ENCODE measurements at places on chromosomes 4 and X.

- no peak for DNase-seq
Measured at GRCh38 chr4:127846061-127846460, 34.6 kb upstream of the PLK4 start.

DNA sequence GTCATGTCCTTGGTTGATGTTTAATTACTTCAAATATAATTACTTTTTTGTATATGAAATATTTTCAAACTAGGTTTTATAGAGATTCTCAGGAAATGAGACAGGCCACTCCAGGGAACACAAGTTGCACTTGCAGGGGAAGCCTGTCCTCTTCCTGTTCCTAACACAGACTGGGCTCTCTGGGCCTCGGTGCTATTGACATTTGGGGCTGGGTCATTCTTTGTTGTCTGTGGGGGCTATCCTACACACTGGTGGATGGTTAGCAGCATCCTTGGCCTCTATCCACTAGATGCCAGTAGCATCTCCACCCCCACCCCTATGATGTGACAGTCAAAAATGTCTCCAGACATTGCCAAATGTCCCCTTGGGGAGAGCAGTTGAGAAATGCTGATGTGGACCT lies 49.3 kb upstream of the MAP3K15 start:
- no peak for DNase-seq

GRCh38 chr4:73964862-73965611 lies 16.8 kb downstream of the PF4 start:
- DNase-seq, result no peak

- no peak for DNase-seq
Measured at GRCh38 chr4:5609306-5610007, 98.9 kb downstream of the EVC2 start.

DNA sequence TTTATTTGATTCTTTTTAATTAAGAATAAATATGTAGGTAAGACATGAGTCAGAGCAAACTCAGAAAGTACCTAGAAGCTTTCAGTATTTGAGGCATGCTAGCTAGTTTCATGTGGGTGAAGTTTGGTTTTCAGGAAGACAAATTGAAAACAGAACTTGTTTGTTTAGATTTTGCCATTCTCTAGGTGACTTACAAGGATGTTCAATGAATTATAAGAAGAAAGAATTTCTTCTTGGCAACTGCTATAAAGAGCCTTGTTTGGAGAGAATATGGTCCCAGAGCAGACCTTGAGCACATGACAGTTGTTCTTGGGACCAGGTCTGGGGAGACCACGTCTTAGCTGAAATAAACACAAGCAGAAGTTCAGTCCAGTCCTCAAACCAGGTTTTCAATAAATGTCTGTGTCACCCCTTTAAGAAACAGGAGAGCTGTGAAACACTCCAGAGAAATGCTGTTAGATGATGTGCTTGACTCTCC lies 38.0 kb upstream of the IL21 start:
- no peak for DNase-seq

DNA sequence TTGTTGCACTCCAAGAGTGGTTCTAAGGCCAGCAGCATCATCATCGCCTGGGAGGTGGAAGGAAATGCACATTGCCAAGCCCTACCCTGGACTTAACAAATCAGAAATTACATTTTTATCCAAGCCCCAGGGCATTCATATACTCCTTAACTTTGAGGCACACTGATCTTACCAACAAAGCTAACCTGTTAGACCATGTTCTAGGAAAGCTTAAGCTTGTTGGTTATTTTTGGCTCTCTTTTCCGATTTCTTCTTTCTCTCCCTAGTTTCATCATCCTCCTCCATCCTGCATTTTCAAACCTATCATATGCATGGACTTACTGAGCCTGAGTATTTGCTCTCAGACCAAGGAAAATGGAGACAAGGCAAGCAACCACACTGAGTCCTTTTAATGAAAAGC lies 133.4 kb downstream of the OPHN1 start:
- peak; percentile 41 for DNase-seq

DNA sequence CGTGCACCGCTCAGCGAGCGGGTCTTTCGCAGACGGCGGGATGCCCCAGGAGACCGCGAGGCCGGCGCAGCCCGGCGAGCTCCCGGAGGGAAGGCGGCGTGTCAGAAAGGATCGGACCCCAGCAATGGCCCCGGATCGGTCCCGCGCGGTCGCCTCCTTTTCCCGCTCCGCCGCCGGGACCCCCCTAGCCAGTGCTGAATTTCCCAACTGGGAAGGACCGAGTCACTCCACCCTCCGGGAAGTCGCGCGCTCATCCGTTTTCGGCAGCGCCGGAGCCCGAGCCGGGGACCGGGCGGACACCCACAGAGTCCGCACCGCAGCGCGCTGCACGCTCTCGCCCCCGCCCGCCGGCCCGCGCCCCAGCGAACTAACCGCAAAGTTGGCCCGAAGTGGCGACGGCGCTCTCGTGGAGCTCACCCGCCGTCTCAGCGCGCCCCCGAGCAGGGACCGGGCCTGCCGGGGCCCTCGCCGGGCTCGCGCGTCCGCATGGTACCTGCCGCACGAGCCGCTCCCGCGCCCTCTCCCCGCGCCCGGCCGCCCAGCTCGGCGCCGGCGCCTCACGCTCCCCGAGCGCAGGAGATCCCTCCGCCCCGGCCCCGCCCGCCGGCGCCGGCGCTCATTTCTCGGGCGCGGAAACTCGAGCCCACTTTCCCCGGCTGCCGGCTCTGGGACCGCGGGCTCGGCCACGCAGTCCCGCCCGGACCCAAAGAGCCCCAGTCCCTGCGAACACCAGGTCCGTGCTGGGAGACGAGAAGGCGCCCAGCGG lies at the start of gene FAT1:
Gene FAT1 (minus strand): TSS at position 565 of the 766 bp plus-strand sequence. CDS start 14,029 bp downstream, outside the sequence.
- DNase-seq, result peak; percentile 78

GRCh38 chr4:125169192-125169591 lies 145.6 kb upstream of the FAT4 start:
- DNase-seq, result no peak

DNA sequence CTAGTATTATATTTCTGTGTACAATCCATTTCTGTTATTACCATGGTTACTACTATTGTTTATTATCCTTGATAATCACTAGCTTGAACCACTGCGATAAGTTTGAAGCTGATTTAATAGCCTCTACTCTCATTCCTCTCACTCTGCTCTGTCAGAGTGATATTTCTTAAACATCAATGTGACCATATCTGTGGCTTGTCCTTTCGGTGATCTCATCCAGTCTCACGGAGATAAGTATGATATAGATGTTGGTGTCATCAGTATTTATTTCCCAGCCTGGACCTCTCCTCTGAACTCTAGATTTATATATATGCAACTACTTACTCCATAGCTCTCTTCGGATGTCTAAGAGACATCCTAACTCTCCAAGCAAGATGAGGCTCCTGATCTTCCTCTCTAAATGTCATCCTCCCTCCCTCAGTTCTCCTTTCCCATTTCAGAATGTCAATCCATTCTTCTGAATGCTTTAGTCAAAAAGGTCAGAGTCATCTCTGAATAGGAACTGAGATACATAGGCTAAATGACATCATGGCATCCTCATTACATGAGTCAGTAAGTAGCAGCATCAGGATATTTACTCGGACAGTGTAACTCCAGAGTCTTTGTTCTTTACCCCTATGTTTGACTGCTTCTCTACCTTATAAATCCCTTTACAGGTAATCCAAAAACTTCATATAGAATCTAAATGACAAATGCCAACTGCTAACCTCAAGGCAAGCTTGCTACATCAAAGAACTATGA lies 129.5 kb downstream of the PACRGL start:
- DNase-seq, result peak; percentile 20

DNA sequence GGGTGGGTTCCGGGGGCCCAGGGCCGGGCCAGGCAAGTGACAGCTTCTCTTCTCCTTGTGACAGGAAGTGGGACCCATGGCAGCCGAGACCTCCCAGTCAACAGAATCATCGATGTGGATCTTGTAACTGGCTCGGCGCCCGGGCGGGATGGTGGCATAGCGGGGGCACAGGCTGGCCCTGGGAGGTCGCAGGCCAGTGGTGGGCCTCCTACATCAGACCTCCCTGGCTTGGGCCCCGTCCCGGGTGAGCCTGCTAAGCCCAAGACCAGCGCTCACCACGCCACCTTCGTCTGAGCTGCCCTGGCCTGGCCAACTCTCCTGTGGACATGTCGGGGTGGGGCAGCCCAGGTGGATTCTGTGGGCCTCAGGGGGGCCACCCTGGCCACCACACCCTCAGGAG lies 2.4 kb upstream of the HGFAC start:
- no peak for DNase-seq

GRCh38 chrX:8049827-8050226 lies 121.2 kb downstream of the VCX2 start:
- no peak for DNase-seq

- DNase-seq, result peak; percentile 88
Measured at GRCh38 chrX:63656871-63657580, 128.0 kb downstream of the ARHGEF9 start.

DNA sequence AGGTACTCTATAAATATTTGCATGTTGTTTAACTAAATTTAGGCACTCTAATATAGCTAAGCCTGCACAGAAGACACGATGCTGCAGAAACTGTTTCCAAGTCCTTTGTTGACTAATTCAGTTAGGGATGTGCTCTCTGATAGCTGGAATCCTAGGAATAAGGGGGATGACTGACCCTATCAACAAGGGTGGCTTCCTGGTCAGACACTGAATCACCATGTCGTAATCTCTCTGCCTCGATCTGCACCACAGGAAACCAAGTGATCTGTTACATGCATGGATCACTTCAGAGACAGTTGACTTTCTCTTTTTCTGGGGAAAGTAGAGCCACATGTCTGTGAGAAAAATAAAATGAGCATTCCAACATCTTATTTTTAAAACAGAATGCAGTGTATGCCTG lies 169.1 kb downstream of the GUCY2F start:
- DNase-seq, result peak; percentile 28

DNA sequence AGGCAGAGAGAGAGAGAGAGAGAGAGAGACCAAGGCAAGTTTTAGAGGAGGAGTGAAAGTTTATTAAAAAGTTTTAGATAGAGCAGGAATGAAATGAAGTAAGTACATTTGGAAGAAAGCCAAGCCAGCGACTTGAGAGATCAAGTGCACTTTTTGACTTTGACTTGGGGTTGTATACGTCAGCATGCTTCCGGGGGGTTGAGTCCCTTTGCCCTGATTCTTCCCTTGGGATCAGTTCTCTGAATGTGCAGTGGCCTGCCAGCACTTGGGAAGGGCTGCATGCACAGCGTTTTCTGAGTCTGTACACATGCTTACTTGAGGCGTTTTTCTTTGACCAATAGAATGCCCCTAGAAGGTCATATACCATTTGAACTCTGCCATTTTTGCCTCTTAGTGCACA lies 400.5 kb downstream of the PDGFC start:
- DNase-seq, result no peak

- peak; percentile 53 for DNase-seq
Measured at GRCh38 chr4:110508827-110509710, 33.1 kb downstream of the ENPEP start.

DNA sequence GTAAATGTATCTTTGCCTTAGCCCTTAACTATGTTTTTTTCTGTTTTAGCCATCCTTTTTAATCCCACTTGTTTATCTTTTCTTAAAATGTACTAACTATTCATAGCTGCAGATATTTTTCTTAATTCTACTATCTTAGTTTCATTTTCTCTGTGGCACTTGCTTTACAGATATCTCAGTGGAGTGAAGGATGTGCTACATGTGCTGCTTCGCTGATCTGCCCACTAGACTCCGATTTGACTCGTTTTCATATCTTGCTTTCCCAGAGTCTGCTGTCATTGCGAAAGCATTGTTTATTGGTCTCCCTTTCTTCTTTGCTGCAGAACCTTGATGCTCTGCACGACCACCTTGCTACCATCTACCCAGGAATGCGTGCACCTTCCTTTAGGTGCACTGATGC lies 30.6 kb downstream of the GUCY1B1 start:
- DNase-seq, result no peak

DNA sequence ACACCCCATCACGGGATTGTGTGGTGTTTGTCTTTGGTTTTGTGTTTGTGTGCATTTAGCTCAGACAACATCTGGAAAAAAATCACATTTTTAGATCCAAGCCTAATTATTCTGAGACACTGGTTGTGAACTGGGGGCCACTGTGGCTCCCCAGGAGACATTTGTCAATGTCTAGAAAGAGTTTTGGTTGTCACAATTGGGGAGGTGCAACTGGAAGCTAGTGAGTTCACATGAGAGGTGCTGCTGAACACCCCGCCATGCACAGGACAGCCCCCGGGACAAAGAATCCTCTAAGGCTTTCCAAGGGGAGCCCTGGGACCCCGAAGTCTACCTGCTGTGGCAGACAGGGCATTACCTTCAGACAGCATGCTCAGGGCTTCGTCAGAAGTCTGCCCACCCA lies 26.5 kb downstream of the GPR143 start:
- DNase-seq, result no peak

DNA sequence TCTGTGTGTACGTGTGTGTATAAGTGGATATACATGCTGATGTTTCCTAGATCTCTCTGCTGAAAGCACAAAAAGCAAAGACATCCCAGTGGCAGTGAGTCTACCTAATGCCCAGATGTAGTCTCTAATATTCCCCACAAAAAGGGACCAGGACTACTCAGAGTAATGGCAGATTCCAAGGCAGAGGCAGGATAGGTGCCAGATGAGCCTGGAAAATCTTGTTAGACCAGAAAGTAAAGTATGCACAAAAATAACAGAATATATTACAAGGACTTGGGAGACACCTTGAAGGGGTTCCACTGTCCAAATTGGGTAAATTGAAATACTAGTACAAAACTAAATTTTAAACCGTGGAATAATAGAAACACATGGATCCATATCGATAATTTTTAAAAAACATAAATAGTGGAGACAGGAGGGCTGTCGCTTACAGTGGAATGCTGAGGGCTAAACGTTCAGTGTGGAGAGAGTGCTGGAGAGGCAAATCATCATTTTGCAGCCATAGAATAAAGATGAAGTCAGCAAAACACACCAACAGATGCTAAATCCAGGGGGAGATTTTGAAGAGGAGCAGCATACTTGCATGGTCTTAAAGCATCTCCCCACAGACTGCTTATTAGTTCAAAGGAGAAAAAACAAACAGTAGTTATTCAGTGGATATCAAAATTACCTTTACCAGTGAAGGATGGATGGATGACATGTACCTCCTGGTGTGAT lies 123.4 kb upstream of the TSPAN5 start:
- no peak for DNase-seq

DNA sequence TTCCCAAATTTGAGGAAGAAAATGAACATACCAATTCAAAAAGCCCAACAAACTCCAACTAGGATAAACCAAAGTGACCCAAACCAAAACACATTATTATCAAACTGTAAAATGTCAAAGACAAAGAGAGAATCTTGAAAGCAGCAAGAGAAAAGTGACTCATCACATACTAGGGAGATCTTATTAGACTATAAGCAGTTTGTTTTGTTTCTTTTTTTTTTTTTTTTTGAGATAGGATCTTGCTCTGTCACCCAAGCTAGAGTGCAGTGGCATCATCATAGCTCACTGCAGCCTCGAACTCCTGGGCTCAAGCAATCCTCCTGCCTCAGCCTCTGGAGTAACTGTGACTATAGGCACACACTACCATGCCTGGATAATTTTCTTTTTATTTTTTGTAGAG lies 12.6 kb downstream of the C4orf36 start:
- no peak for DNase-seq

GRCh38 chr4:73704314-73705055 lies 35.9 kb upstream of the CXCL8 start:
- peak; percentile 99 for DNase-seq

DNA sequence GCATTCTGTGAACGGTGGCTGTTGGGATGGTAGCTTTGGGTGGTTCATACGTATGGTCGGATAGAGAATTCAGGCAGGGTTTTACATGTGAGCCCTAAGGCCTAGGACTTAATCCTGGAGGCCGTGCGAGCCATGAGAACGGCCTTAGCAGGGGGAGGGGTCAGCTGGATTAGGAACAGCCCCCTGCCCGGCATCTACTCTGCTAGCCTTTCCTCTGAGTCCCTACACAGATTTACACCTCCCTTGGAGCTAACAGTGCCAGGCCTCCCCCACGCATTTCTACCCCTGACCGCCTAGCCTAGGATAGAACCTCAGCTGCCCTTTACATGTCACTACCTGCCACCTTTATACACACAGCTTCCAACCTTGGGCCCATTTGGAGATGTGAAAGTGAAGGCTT lies 7.1 kb downstream of the PRAF2 start:
- no peak for DNase-seq
